ENCODE measurements at places on chromosomes 3 and 15.

DNA sequence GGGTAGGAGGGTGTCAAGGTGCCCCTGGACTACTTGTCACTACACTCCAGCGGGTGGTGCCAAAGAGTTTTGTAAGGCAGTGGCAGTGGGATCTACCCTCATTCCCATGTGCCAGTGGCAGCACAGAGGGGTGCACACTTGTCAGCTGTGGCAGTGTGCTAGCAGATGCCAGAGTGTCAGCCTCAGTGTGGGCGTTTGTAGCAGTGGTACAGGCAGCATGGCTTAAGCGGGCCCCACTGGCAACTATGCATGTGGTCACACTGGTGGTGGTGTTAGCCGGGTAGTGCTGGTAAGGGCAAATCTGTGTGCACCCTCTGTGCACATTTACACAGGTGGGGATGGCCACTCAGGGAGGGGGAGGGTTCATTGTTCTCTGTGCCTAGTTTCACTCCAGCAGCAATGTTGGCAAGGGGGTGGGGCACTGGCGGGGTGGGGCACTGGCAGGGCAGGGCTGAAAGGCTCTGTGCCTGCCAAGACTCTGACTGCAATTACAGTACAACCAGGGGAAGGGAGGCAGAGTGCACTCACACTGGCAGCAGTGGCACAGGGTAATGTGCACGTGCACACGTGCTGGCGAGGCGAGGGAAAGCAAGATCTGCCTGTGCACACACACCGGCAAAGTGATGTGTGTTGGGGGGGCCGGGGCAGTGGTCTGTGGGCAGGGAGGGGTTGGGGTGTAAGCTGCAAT is 31.8 kb downstream of the MYO9A start:
- DNase-seq: no peak

DNA sequence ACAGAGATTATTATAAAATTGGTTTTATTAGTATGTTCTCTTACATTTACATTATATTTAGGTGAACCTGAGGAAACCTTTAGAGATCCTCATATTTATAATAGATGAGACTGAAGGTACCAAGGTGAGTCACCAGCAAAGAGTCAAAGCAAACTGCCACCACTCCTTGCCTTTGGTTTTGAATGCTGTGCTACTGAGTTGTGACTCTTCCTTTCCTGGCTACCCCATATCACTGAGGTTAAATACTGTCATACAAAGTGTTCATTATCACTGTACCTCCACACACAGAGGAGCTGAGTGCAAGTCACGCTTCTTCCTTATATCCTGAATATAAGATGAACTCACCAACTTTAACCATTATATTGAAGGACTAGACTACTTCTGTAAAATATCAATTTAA is 168.2 kb downstream of the CBLB start:
- DNase-seq: no peak

GRCh38 chr3:178686826-178687225 is 150.6 kb downstream of the KCNMB2 start:
- DNase-seq: no peak

DNA sequence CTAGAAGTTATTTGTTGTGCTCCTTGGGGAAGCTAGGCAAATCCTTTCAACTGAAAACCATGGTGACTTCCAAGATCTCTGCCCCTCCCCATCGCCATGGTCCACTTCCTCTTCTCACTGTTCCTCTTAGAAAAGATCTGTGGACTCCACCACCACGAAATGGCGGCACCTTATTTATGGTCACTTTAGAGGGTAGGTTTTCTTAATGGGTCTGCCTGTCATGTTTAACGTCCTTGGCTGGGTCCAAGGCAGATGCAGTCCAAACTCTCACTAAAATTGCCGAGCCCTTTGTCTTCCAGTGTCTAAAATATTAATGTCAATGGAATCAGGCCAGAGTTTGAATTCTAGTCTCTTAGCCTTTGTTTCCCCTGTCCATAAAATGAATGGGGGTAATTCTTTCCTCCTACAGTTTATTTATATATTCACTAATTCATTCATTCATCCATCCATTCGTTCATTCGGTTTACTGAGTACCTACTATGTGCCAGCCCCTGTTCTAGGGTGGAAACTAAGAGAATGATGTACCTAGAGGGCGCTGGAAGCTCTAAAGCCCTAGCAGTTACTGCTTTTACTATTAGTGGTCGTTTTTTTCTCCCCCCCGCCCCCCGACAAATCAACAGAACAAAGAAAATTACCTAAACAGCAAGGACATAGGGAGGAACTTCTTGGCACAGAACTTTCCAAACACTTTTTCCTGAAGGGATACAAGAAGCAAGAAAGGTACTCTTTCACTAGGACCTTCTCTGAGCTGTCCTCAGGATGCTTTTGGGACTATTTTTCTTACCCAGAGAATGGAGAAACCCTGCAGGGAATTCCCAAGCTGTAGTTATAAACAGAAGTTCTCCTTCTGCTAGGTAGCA is 657 bp downstream of the PATL2 start:
- DNase-seq: peak; percentile 63

- no peak for DNase-seq
These were observed 507 bp downstream of the SLC12A6 start for GRCh38 chr15:34336991-34337556.

DNA sequence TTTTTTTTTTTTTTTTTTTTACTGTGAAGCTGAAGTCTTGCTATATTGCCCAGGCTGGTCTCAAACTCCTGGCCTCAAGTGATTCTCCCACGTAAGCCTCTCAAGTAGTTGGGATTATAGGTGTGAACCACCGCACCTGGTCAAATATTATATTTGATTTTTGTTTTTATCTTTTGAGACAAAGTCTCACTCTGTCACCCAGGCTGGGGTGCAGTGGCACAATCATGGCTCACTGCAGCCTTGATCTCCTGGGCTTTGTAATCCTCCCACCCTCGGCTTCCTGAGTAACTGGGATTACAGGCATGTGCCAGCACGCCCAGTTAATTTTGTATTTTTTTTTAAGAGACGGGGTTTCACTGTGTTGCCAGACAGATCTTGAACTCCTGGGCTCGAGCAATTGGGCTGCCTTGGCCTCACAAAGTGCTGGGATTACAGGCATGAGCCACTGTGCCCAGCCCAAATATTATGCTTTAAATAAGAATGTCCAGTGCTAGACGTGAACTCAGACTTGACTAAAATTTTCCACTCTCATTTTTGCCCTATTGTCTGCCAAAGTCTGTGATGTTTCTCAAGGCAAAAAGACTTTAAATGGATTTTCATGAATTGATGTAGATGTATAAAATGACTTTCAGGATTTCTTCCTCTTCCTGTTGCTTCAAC is 33.4 kb upstream of the CRBN start:
- DNase-seq: no peak

DNA sequence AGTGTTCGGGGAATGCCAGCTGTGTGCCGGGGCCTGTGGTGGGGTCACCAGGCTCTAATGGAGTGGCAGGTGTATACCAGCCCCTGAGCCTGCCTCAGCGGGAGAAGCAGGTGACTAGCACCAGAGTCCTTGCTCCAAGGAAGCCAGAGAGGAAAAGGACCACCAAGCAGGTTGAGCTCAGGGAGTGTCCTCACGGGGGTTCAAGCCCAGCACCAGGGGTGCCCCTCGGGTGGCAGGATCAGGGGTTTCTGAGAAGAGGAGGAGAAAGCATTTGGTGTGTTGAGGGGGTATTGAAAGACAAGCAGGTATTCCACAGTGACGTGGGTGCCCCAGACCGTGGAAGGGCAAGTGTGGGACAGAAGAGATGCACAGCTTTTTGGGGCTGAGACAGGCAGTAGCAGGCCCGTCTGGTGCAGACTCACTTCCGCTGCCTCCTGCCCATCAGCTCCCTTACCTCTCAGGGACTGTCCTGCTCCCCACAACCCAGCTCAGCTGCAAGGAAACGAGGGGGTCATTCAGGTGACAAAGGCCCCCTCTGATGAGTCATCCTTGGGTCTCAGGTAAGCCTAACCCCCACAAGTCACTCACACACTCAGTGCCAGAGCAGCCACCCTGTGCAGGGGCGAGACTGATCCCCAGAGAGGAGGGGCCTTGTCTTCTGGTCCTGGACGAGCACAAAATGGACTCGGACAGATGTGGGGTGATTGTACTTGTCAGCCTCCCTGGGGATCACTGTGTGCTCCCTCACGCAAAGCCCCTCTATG is 21.4 kb upstream of the POC1A start:
- no peak for DNase-seq
